HFFc6 (cell line): ENCODE measurements at places on chromosomes 1 and 21. TPM values are rescaled to one million over a fixed set of nuclear protein-coding genes. Genes with fewer than 3 reads are reported as not detected.

OVAAL gene
- not detected in 3 replicates for total RNA-seq

NBPF6 gene
- not detected in 3 replicates for total RNA-seq

GJC2 gene
- 1.0 to 2.9 TPM (median 2.2 TPM) in 3 replicates for total RNA-seq

ZNF670 gene
- total RNA-seq, result 1.1 to 1.5 TPM (median 1.5 TPM) in 3 replicates

PLA2G2D gene
- not detected in 3 replicates for total RNA-seq

ZMYM1 gene
- 16.6 to 19.7 TPM (median 16.9 TPM) in 3 replicates for total RNA-seq

CENPF gene
- 37.7 and 79.2 TPM in 2 replicates for total RNA-seq

BGLAP gene
- 0.29 to 0.62 TPM (median 0.53 TPM) in 3 replicates for total RNA-seq

- DNase-seq, result no peak
Measured at GRCh38 chr1:94928293-94928939, 1.5 kb upstream of the CNN3 start.

DNA sequence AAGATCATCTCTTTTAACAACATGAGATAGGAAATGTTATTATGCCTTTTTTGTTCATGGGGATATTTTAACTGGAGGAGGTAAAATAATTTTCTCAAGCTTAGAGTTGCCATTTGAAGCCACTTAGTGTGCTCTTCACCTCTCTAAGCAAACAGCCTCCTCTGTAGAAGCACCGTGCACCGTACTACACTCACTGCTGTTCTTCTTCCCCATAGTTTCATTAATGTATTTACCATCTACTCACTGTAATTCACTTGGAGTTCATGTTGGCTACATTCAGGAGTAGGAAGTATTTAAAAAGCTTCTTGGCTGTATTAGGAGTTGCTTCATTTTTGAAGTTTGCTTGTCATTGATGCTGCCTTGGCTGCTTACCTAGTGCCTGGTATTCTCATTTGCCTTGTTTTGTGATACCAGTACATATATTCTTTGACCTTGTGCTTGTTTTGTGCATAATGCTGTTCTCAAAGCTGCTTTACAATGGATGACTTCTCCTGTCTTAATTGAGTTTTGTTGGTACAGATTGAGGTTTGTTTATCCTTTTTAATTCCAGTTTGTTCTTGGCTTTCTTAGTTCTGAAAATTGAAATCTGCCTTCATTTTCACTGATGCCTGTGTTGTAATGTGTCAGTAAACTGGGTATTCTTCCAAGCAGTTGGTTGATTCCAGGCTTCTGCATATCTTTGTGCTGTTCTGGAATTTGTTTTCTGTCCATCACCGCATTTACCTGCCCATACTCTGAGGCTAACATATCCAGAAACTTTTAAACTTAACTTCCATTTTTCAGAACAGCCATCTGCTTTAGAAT, 240.4 kb downstream of the HMCN1 start:
- no peak for DNase-seq

- DNase-seq, result no peak
Measured at GRCh38 chr1:213331631-213332175, 280.7 kb downstream of the RPS6KC1 start.

DNA sequence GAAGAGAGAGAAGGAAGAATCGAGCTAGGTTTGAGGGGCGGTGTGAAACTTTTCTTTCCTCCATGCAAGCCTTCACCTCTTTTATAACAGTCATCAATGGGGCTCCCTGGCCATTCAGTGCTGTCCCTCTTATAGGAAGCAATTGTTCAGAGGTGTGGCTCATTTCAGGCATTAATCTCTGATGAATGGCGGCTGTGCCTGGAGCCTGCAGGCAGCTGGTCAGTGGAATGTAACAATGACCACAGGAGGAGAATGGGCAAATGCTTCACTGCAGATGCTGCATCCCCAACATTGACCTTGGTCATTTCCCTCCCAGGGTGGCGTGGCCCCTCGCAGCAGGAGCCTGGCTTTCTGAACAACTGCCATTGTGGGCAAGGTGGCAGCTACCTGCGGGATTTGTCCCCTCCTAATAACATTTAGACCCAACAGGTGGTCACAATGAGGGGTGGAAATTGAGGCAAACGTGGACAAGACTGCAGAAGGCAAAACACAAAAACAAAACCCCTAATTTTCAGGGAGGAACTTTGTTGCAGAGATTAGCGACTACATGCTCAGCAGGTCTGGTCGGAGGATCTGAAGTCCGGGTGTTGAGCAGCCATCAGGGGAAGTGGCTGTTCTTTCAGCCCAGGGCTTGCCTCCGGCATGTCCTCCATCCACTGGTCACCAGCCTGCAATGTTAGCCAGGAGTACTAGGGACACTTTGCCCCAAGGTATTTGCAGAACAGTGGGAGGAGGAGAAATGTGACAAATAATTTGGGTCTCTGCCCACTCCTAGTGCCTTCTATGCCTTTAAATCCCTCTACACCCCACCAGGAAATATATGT, 97.3 kb upstream of the PAXBP1 start:
- DNase-seq, result no peak

DNA sequence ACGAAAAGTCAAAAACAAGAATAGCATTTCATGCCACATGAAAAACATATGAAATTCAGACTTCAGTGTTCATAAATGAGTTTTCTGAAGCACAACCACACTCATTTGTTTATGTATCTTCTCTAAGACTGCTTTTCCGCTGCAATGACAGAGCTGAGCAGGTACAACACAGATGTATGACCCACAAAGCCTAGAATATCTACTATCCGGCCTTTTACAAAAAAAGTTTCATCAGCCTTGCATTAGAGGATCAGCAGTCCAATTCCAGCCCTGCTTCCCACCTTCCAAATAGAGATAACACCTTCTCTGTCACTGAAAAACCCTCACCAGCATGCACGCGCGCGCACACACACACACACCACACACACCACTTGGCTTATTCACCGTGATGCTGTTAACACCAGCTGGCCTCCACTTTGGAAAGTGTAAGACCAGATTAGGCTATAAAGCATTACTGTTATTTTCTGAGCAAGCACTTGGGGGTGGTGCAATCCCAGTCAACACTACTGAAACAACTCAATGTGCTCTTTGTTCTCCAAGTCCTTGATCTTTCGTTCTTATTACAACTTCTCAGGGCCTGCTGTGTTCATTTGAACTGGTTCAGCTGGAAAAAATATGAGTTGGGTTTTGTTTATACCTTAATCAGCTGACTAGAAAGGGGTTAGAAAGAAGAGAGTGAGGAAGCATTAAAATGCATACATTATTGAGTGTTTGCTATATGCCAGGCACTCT, 90.0 kb downstream of the GLUL start:
- peak; percentile 14 for DNase-seq

DNA sequence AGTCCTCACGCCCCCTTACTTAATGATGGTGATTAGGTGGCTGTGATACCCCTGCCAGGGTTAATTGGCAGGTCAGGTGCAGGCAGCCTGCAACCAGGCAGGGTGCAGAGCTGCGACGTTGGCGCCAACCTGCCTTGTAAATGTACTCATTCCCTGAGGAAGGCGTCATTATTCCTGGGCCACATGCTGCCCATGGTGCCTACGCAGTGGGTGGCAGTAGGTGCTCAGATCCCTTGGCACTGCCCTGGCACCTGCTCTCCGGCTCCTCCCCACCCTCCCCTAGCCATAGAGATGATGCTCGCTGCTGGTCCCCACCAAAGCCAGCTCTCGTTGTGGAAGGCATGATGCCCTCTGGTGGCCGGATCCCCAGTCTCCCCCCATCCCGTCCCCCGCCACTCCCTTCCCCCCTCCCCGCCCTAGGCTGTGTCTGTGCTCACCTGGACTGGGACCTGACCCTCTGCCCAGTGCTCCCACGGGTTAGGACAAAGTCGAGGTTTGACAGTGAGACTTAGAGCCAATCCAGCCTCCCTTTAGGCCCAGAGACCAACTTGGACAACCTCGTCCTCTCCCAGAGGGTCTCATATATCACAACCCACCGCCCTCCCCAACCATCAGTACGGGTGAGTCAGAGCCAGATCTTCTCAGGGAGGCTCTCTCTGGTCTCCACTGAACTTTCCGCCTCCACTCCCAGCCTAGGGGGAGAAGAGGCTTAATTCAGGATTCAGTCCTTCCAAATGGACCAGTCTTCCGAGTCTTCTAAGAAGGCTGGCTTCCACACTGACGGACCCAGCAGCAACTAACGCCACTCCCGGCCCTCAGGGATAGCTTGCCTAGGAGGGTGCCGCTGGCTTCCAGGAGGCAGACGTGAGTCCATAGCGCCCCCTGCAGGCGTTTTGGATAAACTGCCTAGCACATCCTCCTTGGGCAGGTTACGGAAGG, 5.7 kb downstream of the KRTCAP2 start:
- DNase-seq, result peak; percentile 59

DNA sequence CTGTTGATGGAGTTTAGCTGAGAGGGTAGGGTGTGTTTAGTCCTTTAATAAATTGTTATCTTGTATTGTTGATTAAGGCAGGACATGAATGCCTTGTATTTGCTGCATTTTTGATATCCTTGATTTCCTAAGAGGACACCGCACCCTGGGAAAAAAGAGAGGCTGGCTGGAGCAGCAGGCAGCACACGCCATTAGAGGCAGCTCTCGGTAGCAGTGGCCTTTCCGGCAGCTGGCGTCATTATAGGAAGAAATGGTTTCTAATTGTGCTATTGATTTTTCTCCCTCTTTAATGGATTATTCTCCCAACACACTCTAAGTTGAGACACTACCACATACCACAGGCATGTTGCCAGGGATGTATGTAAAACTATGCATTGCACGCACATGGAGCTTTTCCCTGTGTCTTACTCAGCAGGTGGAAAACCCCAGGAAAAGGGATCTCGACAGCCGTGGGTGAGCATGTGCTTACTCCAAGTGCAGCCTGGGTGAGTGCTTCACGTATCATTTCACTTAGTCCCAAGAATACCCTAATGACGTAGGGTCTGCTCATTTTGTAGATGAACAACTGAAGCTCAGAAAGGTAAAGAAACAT, 440.4 kb upstream of the RUNX1 start:
- no peak for DNase-seq

- DNase-seq, result peak; percentile 59
Measured at GRCh38 chr1:150621497-150622302, 7.7 kb downstream of the ENSA start.

GRCh38 chr1:200918006-200918405, 23.3 kb downstream of the INAVA start:
- DNase-seq, result no peak

DNA sequence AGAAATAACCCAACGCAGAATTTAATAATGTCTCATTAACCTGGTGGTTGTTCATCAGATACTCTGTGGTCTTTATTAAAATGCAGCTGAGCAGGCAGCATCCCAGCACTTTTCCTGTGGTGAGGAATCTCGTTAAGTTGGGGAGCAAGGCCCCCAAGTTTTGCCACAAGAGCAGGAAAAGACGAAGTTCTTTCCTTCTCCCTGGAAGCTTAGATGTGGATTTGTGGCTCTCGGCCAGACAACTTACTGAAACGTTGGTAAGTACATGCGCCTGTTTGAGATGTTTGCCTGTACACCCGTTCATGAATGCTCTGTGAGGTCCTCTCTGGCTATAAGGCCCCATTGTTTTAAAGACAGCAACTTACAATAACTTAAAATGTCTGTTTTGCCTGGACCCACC, 34.3 kb upstream of the PDE9A start:
- DNase-seq, result no peak

- no peak for DNase-seq
Measured at GRCh38 chr1:214451596-214451995, 99.8 kb downstream of the PTPN14 start.

- DNase-seq, result peak; percentile 24
Measured at GRCh38 chr1:94602316-94602715, 60.8 kb upstream of the F3 start.

DNA sequence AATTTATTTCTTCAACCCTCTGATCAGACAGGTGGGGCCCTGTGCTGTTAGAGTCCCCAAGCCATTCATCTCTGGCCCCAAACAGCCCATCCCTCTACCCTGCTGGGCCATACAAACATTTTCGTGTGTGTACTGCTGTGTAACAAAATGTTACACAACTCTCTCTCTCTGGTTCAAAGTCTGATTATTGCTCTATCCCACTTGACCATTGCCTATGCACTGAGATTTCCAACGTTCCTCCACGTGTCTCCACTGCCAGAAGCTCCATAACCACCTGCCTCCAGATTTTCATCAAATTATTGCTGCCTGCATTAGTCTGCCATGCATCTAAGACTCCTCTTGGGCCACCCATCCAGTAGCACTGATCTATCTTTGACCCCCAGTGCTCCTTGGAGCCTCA, 104.8 kb downstream of the ELAVL4 start:
- no peak for DNase-seq

- DNase-seq, result no peak
Measured at GRCh38 chr1:186178426-186179043, 196.5 kb downstream of the TPR start.

- DNase-seq, result no peak
Measured at GRCh38 chr1:203275656-203276272, 29.6 kb upstream of the BTG2 start.

DNA sequence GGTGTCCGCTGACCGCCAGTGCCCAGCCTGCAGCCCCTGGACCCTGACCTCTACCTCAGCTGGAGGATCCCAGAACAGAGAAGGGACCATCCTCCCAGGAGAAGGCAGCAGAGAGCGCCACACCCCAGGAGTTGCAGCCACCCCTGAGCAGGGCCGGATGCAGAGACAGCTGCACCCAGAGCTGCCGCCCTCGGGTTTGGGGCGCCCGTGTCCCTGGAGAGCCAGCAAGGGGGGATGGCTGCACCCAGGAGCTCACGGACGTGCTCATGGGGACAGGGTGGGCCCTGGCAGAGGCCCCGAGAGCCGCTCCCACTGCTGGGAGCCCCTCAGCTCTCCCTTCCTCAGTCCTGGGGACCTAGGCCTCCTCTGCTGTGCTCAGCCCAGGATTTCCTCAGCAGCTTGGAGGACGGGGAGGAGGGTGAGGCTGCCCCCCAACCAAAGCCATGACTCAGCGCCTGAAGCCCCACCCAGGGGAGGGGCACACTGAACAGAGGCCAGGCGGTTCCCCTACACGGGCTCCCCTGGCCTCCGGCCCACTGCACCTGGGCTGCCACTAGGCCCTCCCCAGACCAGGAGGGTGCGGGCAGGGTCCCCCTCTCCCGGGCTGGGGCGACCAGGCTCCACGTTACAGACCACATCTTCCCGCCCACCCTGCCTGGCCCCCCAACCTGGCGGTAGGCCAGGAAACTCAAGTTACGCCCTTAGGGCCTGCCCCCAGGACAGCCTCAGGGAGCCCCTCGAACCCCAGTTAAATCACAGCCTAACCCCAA, 2.2 kb downstream of the ACAP3 start:
- DNase-seq, result peak; percentile 62

DNA sequence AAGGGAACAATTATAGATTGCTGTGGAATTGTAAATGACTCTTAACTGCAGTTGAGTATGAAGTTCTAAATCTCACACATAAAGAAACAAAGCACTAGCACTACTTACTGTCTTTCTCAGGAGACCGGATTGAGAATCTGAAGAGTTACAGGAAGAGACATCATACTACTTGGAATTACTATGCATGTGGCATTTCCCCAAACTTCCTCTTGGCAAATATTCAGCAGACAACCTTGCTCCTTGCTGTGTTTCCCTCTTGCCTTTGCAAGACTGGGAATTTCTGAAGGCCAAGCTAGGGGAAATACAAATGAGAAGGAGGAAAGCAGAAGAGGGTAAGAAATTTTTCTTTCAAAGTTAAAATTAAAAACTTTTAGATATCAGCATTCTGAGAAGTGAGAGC, 173.6 kb upstream of the KCTD3 start:
- DNase-seq, result no peak

GRCh38 chr1:25023190-25023578, 93.1 kb upstream of the RUNX3 start:
- no peak for DNase-seq

GRCh38 chr1:216173376-216173995, 249.8 kb downstream of the USH2A start:
- DNase-seq, result no peak
